SK-N-DZ (cell line): ENCODE measurements at places on chromosomes 4 and X.

DNA sequence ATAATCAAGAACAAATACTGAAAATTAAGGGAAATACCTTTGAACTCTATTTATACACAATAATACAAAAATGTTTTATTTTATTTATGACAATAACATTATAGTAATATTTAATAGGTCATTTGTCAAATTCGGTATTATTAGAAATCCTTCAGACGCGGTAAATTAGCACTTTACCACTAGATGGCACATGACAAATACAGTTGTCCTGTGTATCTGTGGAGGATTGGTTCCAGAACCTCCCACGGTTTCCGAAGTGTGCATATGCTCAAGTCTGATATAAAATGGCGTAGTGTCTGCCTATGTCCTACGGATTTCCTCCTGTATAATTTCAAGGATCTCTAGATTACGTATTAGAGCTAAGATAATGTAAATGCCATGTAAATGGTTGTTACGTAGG, 8.1 kb upstream of the LINC00632 start:
- DNase-seq = no peak

DNA sequence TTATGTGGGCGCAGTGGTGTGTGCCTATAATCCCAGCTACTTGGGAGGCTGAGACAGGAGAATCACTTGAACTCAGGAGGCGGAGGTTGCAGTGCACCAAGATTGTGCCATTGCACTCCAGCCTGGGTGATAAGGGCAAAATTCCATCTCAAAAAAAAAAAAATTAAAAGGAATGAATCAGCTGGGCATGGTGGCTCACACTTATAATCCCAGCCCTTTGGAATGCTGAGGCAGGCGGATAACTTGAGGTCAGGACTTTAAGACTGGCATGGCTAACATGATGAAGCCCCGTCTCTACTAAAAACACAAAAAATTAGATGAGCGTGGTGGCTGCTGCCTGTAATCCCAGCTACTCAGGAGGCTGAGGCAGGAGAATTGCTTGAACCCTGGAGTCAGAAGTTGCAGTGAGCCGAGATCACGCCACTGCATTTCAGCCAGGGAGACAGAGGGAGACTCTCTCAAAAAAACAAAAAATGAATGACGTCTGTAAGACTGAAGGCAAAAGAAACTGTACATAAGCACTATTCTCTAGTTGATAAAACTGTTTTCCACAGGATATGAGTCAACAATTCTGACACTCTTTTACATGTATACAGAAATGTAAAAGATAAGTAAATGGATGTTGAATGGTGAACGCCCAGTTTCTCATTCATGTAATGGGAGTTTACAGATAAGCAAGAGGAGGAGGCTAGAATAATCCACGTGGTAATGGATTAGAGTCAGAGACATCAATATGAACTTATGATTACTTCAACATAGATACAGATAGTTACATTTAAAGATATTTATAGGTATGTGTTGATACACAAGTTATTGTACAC, 22.2 kb downstream of the CENPC start:
- DNase-seq = no peak

DNA sequence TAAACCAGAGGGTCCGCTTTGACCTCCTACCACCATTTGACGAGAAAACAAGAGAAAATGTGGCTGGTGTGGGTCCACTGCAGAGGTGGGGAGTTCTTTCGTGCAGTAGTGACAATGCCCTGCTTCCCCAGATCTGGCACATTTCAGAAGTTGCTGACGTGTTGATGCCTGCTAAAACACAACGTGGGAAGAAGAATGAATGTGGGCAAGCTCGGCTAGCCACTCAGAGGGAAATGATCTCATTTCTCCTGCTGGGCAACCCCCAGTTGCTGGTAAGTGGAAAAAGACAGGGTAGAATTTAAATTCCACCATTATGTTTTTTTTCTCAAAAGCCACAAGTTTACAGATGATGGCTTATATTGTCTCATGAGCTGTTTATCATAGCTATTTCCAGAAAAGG, 77.9 kb downstream of the LUZP4 start:
- no peak for DNase-seq

DNA sequence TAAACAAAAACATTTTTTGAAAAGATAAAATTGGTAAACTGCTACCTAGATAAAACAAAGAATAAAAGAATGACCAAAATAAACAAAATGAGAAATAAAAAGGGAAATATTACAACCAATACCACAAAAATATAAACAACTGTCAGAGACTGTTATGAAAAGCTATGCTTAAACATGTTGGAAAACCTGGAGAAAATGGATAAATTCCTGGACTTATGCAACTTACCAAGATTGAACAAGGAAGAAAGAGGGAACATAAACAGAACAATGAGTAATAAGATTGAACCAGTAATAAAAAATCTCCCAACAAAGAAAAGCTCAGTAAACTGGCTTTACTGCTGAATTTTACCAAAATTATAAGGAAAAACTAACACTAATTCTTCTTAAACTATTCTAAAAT, 518.7 kb downstream of the GRXCR1 start:
- no peak for DNase-seq

GRCh38 chr4:94412658-94413038, 39.1 kb upstream of the PDLIM5 start:
- no peak for DNase-seq

DNA sequence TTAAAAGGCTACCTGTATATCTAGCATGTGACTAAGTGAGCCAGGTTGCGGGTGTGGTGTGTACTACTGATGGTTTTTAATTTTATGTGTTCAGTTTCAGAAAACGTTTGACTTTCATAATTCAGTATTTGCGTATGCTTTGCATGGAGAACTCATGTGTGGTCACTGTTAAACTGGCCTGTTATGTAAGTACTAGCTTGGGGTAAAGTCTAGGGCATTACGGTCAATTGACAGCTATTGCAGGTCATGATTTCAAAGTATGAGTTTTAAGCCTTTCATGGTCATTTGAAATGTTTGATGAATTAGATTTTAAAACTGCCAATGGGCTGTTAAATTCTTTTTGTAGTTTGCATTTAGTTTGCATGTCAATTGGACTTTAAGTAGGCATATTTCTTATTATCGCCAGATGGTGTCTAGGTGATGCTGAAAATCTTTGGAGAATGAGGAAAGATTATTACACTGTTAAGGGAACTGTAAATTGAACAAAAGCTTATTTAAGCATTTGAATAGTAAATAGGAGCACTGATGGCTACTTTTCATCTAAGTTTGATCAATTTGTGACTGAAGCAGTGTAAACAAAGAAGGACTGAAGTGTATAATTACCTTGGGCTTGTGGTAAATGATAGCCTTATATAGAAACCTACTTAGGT, 563.4 kb downstream of the DACH2 start:
- DNase-seq = no peak

DNA sequence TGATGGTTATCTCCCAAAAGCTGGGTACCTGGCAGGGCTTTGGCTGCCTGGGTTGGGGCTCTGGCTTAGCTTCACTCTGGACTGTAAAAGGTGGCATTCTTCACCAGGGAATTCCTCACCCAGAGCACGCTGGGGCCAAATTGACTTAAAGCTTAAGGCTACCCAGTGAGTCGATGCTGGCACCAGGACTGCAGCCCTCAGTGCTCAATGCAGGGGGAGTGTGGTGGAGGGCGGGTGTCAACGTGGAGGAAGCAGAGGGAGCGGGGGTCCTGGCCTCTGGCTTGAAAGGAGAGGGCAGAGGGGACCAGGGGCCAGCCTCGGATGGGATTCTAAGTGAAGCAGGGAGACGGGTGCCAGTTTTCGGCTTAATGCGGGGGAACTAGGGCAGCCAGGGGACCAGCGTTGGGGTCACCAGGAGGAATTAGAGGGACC, 446 bp upstream of the FAM50A start:
- DNase-seq = no peak

DNA sequence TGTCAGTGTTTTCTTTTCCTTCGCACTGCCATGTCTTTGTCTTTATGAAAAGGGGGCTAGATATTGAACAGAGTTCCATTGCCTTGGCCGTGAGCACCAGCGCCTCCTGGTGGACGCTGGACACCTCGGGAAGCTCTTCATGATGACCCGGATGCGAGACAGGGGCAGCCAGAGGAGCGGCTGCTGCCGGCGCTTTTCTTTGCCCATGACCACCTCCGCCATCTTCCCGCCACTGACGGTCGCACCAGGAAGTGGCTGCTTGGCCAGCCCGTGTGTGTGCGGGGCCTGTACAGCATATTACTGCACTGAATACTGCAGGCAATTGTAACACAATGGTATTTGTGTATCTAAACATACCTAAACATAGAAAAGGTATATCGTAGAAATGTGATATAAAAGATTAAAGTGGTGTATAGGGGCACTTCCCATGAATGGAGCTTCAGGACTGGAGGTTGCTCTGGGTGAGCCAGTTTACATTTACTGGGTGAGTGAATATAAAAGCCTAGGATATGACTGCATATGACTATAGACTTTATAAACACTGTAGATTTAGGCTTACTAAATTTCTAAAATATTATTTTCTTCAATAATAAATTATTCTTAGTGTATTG, 15.8 kb upstream of the GRIA2 start:
- DNase-seq = no peak

DNA sequence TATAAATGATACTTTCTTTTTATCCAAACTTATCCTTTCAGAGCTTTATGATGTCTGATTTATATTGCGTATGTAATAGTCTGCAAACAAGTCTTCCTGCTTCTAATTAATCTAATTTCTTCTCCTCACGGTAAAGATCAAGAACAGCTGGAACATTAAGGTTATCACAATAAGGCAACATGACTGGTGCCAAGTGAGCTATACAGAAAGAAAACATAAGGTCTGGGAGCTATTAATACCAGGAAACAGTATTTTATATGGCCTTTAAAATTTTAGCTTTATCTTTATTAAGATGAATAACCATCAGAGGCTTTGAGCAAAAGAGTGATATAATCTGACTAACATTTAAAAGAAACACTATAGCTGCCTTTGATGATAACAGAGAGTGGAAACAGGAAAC, 28.7 kb upstream of the CABS1 start:
- DNase-seq = peak; percentile 63

DNA sequence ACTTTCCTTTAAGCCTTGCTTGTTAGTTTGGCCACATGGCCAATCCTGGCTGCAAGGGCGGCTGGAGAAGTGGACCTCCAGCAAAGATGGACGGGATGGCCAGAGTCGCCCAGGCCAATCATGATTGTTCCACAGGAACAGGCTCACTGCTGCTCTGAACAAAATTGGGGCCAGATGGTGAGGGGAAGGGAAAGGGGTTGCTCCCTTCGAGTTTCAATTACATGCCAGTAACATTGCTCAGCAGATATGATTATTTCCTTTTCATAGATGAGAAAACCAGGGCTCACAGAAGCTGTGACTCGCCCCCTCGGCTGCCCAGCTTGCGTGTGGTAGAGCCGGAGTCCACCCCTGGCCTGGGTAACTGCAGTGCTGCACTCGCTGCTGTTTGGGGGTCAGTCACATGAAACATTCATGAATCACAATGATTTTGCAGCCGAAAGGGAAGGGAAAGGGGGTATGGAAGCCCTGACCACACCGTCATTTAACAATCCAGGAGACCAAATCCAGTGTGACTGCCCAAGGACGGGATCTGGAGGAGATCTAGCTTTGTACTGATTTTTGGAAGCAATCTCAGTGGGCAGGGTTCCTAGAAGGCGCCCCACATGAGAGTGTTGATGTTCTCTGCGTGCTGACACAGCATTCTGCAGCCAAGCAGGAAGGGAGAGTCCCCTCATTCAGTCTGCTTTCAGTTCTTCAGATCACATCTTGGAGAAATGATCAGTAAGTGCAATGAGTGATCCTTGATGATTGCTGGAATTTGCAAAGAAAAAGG, 77.3 kb upstream of the MSX1 start:
- DNase-seq = no peak

- DNase-seq = peak; percentile 78
Observed at GRCh38 chrX:128781506-128781905, 729.3 kb upstream of the ACTRT1 start.

DNA sequence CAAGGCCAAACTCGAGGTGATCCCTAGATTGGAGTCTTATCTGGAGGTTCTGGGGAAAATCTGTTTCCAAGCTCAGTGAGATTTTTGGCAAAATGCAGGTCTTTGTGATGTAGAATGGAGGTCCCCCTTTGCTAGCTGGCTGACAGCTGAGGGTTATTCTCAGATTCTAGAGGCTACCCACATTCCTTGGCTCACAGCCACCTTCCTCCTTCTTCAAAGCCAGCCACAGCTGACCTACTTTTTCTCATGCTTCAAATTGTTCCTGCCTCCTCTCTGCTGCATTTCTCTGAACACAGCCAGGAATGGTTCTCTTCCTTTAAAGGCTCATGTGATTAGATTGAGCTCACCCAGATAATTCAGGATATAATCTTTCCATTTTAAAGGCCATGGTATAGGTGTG, 86.9 kb downstream of the VCX3A start:
- DNase-seq = no peak

DNA sequence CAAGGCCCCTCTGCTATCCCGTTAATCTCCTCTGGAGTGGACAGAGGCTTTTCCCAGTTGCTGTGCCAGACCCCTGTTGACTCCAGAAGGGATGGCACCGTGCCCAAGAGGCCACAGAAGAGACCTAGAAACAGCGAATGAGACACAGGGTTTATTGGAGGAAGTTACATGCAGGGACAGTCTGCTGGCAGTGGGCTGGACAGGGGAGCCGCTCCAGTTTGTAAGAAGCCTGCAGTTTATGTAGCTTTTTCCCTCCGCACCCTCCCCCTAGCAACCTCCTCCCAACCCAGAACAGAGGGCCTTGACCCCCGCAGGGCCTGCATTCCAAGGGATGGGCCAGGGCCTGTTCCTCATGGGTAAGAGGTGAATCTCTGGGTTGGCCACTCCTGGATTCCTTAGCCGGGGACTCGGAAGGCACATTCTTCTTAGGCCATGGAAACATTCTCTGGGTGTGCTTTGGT, 216.8 kb upstream of the PSAPL1 start:
- no peak for DNase-seq
